Motor neuron (in vitro differentiated cells): ENCODE measurements at places on chromosomes 13 and 19. TPM values are rescaled to one million over a fixed set of nuclear protein-coding genes. Genes with fewer than 3 reads are reported as not detected.

GRCh38 chr13:113408562-113408961, 44.6 kb upstream of the GRTP1 start:
- no peak for ATAC-seq

DNA sequence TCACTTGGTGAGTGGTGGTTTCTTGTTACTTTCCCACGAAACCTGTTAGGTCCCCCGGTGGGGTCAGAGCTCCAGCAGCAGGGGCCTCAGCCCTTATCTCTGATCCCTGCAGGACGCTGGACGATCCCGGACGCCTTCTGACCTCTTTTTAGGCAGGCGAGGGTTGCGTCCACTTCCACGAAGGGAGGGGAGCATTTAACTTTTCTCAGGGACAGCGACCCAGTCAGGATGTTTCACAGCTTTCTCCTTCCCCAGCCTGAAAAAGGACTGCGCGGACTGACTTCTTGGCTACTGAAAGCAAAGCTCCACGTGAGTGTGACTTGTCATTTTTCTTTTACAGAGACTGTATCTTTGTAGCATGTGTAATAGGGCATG, 692 bp downstream of the ZNF234 start:
- ATAC-seq, result peak; percentile 3

- no peak for ATAC-seq
These were observed 566.3 kb downstream of the UQCRFS1 start for GRCh38 chr19:28646629-28647028.

DNA sequence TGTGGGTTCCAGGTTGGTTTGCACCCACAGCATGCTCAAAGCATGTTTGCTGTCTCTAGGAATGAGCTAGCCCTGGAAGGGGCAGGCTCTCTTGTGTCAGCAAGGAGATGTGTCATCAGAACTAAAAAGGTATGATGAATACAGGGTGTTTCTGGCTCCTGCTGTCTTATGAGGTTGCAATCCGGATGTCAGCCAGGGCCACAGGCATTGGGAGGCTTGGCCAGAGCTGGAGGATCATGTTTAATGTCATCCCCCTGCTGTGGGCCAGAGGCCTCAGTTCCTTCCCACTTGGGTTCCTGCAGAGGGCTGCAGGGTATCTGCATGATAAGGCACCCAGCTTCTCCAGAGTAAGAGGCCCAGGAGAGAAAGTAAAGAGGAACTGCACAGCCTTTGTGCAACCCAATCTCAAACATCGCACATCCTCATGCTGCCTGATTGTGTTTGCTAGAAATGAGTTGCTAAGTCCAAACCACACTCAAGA, 193.6 kb downstream of the COL4A1 start:
- peak; percentile 17 for ATAC-seq

DNA sequence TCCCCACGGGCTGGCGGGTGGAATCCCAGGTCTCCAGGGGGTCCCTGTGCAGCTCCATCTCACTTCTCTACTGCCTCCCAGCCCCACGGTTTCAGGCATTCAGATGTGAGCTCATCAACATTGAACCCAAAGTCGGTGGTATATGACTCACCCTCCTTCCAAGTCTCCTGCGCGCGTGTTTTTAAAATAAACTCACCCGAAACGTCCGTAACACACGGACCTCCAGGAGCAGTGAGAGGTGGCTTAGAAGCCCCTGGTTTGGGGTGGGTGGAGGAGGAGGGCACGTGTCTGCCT, 14.0 kb upstream of the CRTC1 start:
- no peak for ATAC-seq

- ATAC-seq, result no peak
These were observed 3.6 kb downstream of the LRRC25 start for GRCh38 chr19:18393836-18394235.

DNA sequence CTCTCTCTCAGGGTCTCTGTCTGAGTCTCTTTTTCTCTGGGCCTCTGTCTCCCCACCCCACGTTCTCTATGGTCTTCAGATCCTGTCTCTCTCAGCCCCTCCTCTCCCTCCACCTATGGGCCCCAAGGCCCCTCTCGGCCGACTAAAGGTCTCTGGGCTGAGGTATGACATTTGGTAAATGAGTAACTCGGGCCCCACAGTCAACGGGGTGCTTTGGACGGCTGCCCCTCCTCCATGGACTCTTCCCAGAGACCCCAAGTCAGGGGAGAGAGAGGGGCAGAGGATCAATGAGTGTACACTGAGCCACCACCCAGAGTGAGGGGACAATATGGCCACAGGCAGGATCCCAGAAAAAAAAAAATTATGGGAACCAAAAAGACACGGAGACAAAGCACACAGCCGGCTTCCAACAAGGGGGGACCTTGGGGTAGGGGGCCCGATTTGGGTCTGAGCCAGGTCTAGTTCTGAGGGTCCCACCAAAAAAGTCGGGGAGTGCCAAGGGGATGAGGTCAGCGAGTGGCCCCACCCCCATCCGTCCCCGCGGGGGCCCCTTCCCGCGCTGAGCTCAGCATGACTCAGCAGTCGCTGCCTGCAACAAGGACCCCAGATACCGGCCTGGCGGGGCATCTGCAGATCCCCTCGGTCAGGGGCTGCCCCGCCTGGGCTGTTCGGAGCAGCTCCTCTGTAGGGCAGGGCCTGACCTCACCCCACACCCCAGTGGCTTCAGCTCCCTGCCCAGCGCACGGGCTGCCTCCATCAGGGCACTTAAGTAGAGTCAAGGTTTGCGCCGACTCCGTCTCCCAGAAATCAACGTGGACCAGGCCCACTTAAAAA, 1.5 kb upstream of the FTL start:
- ATAC-seq, result peak; percentile 19

DNA sequence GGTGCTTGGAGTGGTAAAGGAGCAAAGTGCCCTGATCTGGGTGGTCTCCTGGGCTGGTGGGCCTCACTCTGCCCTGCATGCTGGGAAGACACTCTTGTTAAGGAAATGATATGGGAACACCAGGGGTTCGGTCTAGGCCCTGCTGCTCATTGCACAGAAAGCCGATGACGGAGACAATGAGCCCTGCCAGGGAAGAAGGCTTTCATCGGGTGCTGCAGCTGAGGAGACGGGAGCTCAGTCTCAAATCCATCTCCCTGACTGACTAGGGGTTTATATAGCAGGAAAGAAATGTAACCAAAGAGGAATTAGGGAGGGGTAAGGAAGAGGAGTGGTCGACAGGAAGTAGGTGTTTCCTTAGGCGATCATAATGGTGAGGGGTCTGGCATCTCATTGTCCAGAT, 253.4 kb downstream of the TEX29 start:
- ATAC-seq, result no peak

DNA sequence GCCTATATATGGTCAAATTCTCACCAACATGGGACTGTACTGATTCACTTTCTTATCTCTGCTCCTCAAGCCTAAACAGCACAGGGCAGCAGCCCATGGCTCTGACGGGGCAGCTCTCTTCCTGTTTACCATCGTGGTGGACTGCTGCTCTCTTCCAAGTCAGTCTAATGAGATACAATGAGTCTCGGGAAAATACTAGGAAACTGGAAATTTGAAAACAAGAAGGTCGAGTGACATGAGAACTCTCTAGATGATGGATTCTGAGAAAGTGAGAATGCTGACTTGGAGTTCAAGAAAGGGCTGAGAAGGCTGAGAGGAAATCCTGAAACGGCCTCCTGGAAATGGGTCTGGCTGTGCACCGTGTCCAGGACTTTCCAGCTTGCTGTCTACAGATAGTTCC, 122.8 kb upstream of the ARGLU1 start:
- no peak for ATAC-seq

DNA sequence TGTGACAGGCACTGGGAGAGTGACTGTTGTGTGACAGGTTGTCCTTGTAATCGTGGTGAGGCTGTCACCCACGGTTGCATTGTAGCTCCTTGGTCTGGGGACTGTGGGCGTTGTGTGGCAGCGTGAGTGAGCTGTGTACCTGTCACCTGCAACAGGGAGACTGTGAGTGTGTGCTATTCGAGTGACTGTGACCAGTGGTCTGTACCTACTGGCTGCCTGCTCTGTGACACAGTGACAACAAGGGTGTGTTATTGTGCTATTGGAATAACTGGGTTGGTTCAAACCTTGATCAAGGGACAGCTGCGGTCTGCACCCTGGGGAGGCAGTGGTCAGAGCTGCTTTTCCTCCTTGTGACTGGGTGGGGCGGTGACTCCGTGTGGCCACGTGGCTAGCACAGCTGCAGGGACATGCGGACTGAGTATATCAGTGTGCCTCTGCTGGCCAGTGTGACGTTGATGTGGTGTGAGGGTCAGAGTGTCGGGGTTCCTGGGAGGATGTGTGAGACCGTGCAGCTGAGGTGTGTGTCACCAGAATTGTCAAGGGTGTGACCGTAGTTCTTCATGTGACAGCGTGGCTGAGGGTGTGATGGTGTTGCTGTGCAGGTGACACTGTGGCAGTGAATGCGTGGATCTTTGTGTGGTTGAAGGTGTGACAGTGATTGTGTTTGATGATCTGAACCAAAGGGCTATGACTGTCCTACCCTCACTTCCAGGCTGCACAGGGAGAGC, 10.1 kb upstream of the NFIX start:
- ATAC-seq, result peak; percentile 86

GRCh38 chr13:110570886-110571285, 9.4 kb upstream of the RAB20 start:
- no peak for ATAC-seq

GRCh38 chr19:17931532-17932191, 1.2 kb upstream of the CCDC124 start:
- no peak for ATAC-seq

DNA sequence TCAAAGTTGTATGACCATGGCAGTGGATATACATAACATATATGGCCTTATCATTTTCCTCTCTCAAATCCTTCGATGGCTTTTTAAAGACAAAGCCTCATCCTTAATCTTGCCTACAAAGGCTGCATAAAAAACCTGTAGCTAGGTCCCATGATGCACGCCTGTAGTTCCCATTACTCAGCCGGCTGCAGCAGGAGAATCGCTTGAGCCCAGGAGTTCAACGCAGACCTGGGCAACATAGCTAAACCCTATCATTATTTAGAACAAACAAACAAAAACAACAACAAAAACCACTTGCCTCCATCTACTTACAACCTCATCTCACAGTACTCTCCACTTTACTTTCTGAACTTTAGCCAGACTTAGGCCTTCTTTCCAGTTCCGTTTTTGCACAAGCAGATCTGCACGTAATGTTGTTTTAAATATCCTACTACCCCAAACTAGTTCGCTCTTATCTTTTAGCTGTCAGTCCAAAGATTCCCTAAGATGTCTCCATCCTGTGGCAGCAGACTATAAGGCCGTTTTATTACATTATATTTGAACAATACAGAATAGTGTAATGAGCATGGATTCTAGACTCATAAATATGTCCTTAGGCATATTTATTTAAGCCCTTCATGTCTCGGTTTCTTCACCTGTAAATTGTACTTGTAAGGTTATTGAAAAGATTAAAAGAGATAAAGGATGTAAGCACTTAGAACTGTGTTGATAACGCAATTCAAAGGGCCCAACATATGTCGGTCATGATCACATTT, 969 bp upstream of the POMP start:
- ATAC-seq, result no peak

DNA sequence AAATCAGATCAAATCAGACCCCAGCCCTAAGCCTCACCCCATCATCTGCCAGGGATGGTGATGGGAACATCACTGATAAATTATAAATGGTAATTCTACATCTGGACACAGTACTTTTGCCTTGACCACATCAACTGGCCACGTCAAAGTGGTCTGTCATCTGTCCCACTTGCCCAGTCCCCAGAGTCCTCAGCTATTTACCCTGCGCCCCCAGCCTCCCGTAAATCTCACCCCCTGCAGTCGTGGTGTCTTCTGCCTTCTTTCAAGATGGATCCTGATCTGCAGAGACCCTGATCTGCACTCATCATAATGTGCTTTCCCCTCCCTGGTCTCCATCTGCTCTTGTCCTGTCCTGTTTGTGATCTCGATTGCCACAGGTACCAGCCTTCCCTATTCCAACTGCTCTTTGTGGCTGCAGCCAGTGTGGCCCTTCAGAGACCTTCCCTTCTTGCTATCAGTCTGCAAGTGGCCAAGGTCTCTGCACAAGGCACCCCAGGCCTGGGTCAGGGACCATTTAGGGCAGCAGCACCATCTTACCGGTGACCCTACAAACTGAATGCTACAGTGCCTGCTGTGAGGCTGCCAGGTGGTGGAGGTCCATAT, 26.7 kb upstream of the POP4 start:
- ATAC-seq, result no peak

DNA sequence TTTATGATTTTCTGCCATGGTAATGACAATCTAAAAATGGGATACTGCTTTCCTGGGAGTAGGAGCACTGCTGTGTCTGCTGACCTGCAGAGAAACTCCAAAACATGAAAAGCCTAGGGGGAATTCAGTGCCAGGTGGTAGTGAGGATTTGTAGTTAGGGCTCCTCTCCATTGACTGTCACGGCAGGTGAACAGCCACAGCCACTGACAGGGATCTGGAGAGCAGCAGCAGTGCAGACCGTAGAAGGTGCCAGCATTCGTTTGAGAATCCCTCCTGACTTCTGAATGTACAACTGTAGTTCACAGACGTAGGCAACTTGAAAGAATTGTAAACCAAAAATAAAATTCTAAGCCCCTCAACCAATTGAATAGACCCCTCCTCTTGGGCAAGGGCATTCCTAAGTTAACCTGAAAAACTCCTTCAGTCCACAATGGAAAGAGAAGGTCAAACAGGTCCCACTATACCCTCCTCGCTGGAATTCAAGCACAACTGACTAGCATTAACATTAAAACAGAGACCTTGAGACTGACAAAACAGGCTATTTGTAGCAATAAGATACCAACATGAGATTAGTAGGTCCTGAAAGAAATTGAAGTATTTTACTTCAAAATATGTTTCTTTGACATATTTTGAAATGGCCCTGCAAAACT, 1328.8 kb downstream of the OLFM4 start:
- no peak for ATAC-seq

DNA sequence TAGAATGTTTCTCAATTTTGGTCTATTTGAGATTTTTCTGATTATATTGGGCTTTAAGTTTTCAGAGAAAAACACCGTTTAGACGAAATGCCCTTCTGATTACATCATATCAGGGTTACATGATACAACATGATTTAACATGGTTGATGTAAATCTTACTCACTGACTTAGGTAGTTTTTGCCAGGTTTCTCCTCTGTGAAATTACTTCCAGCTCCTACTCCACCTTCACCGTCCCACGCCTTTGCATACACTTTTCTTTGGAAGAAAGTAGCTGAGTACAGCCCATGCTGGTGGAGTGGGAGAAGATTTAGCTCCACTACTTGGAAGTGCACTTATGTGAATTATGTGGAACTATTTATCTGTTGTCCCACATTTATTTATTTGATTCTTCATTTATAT, 433.2 kb upstream of the KLHL1 start:
- ATAC-seq, result no peak

DNA sequence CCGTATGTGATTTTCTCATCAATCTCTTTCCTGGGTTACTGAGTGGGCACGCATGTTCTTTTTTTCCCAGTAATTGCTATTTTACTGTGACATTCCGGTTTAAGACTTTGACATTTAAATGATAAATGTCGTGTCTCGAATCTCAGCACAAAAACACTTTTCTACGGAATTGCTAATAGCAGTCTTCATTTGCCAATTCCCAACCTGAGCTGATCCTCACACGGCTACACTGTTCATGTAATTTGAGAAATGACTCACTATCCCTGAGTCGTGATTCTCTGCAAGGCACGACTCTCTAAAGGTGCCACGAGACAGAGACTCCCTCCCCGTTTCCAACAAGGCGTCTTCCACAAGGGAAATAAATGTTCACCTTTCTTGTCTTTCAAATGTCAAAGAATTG, 88.7 kb upstream of the USP29 start:
- ATAC-seq, result no peak

The SIGLEC10 gene
- 0.05 and 0.38 TPM in 2 replicates for total RNA-seq

The SERP2 gene
- 2.6 and 3.3 TPM in 2 replicates for total RNA-seq

The TINCR gene
- total RNA-seq, result 1.6 and 1.7 TPM in 2 replicates

The CYP4F8 gene
- 1.1 and 1.9 TPM in 2 replicates for total RNA-seq

The RAB3A gene
- total RNA-seq, result 8.9 and 10.3 TPM in 2 replicates

The KLHL1 gene
- total RNA-seq, result 0.17 TPM in 1 of 2 replicates, not detected in the other

The NBEA gene
- 2.3 and 4.5 TPM in 2 replicates for total RNA-seq
